ENCODE measurements at places on chromosomes 12 and 14.

DNA sequence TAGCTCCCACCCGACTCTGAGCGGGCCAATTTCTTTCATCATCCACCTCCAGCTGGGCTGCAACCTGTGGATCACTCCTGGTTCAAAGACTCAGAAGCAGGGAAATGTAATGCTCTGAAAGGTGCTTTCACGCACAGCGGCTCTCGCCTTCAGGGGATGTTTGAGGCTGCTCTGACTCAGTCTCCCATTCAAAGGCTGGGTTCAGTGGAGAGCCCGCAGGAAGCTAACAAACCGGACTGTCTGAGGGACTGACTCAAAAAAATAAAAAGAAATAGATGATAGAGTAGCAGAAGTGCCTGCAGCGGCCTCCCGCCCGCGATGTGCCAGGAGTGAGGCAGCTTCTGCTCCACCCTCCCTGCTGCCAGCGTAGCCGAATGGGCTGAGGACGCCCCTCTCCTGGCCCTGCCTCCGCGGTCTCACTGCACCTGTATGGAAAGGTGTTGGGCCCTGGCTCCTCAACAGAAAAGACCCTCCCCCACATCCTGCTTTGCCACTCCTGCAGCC lies 98.0 kb downstream of the GCH1 start:
- DNase-seq = peak; percentile 38

GRCh38 chr14:74141703-74142102 lies 56.9 kb downstream of the LIN52 start:
- DNase-seq = no peak

DNA sequence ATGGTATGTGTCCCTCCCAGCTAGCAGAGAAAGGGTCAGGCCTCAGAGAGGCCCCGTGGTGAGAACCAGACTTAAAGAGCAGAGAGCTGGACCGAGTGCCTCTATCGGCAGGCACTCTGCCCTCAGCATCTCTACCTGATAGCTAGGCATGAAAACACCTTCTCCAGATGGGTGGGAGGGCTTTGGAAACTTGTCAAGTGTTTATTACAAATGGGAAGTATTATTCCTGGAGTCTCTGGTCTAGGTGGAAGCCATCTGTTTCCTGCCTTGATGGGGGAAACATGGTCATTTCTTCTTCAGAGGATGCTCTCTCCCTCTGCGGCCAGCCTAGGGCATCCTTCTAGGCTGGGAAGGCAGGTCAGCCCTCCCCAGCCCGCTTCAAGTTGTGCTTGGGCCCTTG lies 2.3 kb downstream of the TMEM63C start:
- no peak for DNase-seq

- peak; percentile 76 for DNase-seq
Measured at GRCh38 chr12:47079981-47080724, 394 bp upstream of the AMIGO2 start.

- DNase-seq = no peak
Measured at GRCh38 chr14:75402867-75403413, 24.9 kb upstream of the JDP2 start.
